CD4-positive, alpha-beta T cell treated with Interferon alpha-2 for 1 hour (primary cell): ENCODE measurements at places on chromosomes 1 and 21.

- DNase-seq, result no peak
Measured at GRCh38 chr1:43942411-43942810, 4.3 kb upstream of the IPO13 start.

- no peak for DNase-seq
Measured at GRCh38 chr1:44015206-44015605, 16.1 kb downstream of the SLC6A9 start.

GRCh38 chr1:93800856-93801255 is 78.2 kb downstream of the DNTTIP2 start:
- DNase-seq, result no peak

DNA sequence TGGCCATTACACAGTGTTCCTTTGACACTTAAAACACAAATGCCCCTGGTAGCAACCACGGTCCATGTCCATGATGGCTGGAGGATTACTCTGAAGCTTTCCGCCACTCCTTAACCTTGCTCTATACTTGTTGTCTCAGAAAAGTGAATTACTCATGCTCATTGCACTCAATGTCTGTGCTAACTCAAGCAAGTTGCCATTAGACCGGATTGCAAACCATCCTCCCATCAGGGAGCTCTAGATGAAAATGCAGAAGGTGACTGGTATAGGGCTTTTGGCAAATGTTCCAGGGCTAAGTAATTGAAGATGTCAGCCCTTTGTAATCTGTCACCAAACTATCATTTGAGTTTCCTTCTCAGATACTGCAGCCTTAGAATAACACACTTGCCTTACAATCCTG is 1288.3 kb upstream of the B3GALT2 start:
- no peak for DNase-seq

DNA sequence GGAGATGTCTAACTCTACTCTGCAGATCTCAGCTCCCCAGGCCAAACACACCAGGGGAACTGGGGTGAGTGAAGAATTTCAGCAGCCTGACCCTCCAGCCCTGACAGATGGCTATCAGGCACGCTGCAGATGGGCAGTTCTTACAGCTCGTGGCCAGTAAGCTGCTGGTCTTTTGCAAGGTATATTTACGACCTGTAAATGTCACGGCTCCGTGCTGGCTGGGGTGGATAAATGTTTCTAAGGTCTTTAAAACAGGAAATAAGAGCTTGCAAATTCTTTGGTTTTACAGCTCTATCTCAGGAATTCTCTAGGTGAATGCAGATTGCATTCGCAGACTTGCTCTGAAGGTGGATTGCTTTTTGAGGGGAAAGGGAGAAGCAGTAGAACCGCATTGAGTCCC is 10.1 kb downstream of the DOP1B start:
- no peak for DNase-seq

GRCh38 chr21:32613436-32614043 is 1.4 kb upstream of the CFAP298 start:
- no peak for DNase-seq

- no peak for DNase-seq
Measured at GRCh38 chr1:210001751-210002150, 63.7 kb downstream of the SYT14 start.

DNA sequence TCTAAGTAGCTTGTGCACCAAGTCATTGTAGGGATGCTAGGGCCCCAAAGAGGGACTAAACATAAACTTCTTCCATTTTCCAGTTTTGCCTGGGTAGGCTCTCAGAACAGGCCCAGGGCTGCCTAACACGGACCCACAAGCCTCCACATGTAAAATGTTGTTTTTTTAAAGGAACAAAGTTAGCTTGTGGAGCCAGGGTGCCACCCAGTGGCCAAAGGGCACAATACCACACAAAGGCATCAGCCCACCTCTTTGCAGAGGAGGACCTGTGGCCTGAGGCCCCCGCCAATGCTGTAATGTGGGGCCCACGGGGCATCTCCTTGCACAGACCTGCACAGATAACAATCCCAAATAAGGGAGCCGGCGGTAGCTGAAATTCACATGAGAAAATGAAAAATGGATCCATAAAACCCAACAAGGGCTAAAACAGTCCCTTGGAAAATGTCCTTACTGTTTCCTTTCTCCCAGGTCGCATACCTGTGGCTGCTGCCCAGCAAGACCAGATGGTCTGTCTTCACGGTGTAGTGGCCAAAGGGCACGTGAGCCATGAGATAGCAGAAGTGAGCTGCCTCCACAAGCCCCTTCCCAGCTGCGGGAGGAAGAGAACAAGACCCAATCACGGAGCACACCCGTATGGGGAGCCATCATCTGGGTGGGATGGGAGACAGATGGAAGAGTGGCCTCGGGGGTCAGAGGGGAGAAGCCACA is 23.8 kb downstream of the SEC16B start:
- no peak for DNase-seq

GRCh38 chr1:242522996-242523718 is 1.3 kb downstream of the PLD5 start:
- no peak for DNase-seq

DNA sequence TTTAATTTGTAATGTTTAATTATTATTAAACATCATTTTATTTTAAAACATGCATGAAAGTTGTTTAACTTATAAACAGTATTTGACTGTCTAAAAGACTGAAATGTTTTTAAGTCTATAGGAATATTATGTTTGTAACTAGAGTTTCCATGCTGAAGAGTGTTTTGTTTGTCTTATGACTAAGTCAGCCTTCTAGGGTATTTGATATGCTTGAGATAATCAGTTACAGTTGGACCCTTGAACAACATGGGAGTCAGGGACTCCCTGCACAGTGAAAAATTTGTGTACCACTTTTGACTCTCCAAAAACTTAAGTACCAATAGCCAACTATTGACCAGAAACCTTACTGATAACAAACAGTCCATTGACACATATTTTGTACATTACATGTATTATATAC is 45.5 kb upstream of the KANK4 start:
- DNase-seq, result no peak

GRCh38 chr1:157162345-157162744 is 24.1 kb upstream of the ETV3 start:
- DNase-seq, result no peak

DNA sequence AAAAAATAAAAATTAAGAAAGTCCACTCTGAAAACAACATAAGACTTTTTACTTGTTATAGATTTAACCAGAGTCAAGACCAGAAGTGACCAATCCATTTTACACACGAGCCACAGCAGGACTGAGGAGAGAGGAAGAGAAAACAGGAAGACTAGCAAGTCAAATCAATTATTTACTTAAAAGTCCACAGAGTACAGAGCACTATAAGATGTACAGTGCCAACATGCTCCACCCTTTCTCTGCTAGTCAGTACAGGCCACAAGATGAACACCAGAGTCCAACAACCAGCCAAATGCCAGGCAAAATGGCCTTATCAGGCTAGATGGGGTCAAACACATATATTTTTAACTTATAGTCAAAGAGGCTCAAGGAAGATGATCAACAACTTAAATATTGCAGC is 19.5 kb downstream of the LUZP1 start:
- no peak for DNase-seq

- no peak for DNase-seq
Measured at GRCh38 chr1:9529190-9529589, 10.1 kb upstream of the SLC25A33 start.

GRCh38 chr1:60234776-60235175 is 161.2 kb upstream of the C1orf87 start:
- no peak for DNase-seq

DNA sequence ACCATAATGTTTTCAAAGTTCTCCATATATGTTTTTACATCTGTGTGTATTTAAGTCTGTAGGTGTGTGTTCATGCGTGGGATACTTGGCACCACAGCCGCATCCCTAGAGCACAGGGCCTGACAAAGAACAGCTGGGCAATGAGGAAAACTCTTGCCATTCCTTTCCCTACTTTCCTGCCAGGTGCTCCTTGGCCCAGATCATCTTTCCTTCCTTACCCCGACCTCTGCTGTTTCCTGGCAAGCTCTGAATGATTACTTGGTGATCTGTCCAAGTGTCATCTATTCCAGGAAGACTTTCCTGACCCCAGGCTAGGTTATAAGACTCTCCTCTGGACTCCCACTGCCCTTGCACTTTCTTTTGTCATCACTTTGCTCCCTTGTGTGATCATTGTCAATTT is 123.6 kb downstream of the ELAVL4 start:
- no peak for DNase-seq

DNA sequence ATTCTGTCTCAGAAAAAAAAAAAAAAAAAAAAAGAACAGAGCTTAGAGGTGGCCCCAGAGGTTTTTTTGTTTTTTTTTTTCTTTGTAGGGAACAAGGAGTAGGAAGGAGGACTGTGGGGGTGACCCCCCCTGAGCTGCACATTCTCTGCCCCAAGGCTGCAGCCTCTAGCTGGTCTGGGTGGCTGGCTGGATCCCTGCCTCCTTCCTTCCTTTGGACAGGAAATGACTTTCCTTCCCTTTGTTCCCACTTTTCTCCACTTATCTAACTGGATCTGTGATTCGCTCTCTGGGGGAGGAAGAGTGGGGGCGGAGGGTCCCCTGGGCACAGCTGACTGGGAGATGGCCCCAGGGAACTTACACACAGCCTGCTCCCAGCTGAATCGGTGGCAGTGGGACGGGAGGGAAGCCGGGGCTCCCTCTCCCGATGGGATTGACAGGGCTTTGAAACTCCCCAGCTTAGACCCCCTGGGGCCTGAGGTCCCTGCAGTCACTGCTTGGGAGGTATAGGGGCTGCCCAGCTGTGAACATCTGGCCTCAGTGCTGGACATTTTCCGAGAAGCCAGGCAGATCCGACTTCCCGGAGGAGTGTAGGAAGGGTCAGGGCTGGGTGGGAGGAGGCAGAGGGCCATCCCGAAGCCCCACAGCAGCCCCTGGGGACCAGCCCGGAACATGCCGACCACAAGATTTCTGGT is 2.1 kb downstream of the FBLIM1 start:
- no peak for DNase-seq

- DNase-seq, result no peak
Measured at GRCh38 chr1:184940226-184940625, 34.1 kb downstream of the NIBAN1 start.

GRCh38 chr1:31822766-31823165 is 6.9 kb upstream of the SPOCD1 start:
- DNase-seq, result no peak

DNA sequence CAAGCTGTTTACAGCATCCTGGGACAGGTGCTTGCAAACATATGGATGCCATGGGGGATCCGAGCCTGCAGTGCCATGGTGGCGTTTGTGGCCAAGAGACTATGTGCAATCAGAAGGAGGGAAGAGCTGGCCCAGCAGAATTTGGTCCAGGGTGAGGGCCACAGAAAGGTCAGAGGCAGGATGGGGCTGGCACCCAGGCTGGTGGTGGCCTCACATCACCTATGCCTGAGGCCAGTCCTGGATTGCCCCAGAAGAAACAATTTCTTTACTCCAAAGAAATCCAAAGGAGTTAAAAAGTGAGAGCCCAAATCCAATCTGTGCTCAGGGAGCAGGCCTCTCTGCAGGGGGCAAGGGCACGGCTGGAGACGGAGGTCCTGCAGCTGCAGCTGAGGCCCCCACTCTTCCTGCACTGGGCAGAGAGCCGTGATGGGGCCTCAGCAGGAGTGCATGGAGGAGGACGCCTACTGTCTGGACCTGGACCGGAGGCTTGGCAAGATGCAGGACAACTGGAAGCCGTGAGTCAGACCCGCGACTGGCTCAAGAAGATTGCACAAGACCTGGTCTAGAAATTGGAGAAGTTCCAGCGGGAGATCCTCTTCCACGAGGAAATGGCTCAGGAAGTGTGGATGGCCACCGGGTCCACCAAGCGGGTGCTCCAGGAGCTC is 163.5 kb downstream of the RYR2 start:
- DNase-seq, result no peak

- no peak for DNase-seq
Measured at GRCh38 chr1:207058878-207059867, 6.1 kb downstream of the PFKFB2 start.

- no peak for DNase-seq
Measured at GRCh38 chr1:204348722-204349121, 11.0 kb downstream of the PLEKHA6 start.

DNA sequence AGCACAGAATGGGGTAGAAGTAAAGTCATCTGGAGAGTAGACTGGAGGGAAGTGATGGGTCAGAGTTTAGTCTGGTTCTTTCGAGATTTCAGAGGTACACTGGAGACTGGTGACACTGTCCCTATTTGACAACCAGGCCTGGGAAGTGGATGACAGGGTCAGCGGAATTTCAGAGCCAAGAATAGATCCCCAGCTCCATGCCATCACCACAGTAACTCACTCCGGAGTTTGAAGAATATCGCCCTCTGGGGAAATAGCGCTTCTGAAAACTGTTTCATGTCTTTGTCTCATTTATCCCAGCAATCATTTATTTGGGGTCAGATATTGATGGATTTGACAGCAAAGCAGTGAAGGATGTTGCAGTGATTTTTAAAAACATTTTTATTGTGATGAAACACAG is 7.6 kb upstream of the NFASC start:
- DNase-seq, result no peak

DNA sequence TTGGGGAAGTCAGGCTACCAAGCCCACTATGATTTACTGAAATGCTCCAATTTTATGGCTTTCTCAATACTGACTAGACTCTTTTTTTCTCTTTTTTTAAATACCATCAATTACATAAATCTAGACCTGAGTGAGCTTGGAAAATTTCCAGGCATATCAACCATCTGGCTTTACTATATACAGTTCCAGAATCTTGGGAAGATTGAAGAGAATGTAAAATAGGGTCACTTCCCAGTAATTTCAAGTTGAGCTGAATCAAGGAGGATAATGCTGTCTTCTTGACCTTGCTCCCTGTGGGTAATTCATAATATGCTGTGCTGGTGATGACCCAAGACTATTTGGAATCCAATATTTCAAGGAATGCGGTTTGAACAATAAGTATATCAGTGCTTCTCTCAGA is 108.1 kb downstream of the MAP3K21 start:
- DNase-seq, result no peak

DNA sequence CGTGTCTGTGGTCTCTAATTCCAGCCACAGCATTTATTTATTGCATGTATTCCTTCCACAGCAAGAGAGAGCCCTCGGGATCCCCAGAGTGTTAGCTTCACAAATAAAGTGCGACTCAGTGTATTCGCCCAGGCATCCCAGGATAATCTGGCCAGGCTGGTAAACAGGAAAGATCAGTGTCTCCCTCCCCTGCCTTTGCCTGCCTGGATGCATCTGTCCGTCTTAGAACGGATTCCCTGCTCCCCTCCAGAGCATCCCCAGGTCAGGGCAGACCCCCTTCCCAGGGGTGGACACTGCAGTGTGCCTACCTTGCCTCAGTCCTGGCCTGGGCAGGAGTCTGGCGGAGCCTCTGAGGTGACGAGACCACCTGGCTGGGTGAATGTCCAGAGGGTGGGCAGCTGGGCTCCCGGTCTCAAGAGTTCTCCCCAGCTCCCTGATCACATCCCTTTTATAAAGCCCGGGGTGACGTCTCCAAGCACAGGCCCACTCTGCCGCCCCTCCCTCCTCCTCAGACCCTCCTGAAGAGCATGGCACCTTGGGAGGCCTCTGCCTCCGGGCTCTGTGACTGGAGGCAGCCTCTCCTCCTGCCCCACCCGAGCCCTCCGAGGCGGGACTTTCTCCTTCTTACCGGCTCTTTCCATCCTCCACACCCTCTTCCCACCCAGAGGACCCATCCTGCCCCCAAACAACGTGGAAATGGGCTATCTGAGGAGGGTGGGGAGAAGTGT is at the start of gene KISS1:
Gene KISS1 (minus strand): TSS at position 424 of the 728 bp plus-strand sequence. CDS start 3,615 bp downstream, outside the sequence.
- no peak for DNase-seq
